NCI-H524 (cell line): ENCODE measurements at places on chromosomes 16 and 17.

- DNase-seq: no peak
Measured at GRCh38 chr17:20920095-20920814, 122.6 kb downstream of the USP22 start.

DNA sequence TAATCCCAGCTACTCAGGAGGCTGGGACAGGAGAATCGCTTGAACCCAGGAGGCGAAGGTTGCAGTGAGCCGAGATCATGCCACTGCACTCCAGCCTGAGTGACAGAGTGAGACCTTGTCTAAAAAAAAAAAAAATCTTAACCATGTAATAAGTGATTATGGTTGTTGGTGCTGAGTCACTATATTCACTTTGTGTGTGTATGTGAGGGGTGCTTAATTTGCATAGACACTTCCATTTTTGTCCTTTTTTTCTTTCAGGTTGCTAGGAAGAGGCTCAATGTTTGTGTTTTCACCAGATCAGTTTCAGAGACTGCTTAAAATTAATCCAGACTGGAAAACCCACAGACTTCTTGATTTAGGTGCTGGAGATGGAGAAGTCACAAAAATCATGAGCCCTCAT lies 18.2 kb downstream of the METTL9 start:
- DNase-seq: no peak

DNA sequence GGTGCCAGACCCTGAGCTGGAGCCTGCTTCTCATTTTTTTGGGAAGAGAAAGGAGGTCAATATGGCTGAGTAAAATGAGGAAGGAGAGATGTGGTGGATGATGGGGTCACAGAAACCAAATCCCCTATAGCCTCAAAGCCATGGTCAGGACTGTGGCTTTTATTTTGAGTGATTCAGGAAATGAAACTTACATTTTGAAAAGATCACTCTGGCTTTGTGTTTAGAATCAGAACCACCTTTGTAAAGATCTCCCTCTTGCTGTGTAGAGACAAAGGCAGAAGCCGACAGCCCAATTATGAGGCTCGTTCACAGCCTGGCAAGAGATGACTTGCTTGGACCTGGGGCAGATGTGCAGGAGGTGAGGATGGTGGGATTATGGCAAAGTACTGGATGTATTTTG lies 121.6 kb upstream of the ANKFN1 start:
- DNase-seq: no peak

- no peak for DNase-seq
Measured at GRCh38 chr16:89693931-89694783, 7.3 kb downstream of the SPATA2L start.

DNA sequence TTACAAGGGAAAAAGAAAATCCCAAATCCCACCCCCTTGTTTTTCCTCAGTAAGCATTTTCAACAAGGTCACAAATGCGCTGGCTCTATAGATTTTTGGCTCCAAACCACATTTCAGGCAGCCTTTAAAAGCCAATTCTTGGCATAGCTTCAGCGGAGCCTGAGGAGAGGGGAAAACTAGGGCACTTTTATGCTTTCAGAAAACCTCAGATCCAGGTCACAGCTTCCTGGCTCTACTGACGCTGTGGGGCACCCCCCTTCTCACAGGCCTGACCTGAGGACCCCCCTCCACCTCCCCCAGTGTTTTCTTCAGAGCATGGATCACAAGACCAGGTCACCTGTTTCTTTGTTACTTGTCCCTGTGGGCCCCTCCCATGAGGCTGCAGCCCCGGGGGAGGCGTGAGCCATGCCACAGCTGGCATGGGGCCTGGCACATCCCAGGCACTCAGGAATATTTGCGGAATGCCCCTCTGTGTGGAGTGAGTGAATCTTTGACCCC lies 30.1 kb upstream of the MTSS2 start:
- DNase-seq: no peak

DNA sequence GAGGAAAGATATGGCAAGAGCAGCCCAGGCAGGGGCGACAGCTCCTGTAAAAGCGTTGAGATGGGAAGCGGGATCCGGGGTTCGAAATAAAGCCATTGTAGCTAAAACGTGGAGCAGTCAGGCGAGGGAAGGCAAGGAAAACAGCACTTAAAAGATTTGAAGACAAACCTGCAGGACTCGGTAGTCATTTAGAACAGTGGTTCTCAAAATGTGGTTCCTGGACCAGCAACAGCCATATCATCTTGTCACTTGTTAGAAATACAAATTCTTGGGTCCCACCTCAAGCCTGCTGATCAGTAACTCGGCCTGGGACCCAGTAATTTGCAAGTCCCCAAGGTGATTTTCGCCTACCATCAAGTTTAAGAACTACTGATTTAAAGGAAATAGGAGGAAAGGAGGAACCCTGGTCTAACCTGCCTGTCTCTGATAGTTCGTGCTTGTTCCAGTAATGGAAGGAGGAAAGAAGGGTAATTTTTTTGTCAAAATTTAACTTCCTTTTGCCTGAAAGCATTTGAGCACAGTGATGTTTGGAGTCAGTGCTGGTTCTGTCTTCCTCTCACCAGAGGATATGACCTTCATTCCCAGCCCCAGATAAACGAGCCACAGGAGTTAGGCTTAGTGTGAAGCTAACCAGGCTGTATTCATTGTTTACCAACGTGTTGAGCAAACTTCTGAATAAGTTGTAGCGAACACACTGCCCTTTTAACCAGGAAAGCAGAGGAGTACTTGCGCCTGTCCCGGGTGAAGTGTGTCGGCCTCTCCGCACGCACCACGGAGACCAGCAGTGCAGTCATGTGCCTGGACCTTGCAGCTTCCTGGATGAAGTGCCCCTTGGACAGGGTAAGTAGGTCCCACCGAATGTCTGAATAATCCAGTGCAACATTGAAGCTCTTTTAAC lies 1.1 kb downstream of the ORC6 start:
- no peak for DNase-seq

DNA sequence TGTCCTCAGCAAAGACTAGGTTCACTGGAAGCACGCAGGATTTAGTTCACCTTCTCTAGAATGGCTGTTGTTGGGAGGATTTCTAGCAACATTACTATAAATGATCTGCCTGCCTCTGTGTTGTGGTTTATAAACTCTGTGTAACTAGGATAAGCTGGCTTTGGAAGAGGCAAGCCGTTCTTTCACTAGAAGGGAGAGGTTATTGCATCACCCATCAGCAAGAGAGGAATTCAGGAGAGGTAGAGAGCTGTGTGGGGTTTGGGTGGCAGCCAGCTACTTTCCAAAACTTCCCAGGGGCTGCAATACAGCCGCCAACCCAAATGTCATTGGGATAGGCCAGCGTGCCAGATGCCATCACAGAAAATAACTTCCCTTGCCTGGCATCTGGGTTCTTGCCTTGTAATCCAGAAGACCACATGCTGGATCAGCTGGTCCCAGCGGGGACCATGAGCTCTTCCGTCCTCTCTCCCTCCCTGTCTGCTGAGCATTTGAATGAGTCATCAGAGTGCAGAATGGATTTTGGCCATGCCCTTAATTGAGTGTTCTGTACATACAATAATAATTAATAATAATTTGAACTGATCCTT lies 95.7 kb upstream of the RBFOX1 start:
- DNase-seq: no peak

DNA sequence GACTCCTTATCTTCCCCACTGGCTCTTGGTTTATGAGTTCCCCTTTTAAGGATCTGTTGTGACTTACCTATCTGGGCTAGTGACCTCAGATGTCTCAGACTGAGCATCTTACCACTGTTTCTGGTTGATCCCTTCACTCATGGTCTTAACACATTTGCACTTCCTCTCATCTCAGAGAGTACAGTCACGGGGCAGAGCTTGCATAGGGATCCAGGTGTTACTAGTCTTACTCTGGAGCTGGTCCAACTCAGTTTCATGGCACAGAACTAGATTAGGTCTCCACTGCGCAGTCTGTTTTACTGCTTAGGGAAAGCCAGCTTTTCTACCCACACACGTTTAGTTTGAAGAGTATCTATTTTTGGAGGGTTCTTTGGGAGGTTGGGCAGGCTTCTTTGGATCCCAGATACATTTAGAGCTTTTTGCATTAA lies 10.2 kb downstream of the GABARAPL2 start:
- DNase-seq: no peak

- DNase-seq: peak; percentile 19
Measured at GRCh38 chr16:74224828-74225612, 71.6 kb upstream of the PSMD7 start.

GRCh38 chr16:85374571-85374872 lies 238.6 kb upstream of the GSE1 start:
- DNase-seq: no peak
